ENCODE measurements at places on chromosomes 5 and 9. TPM values are rescaled to one million over a fixed set of nuclear protein-coding genes. Genes with fewer than 3 reads are reported as not detected.

The FGF1 gene
- total RNA-seq: 0.11 TPM

The PPP3R2 gene
- total RNA-seq: not detected

The CDO1 gene
- total RNA-seq: 25.4 TPM

The CARTPT gene
- not detected for total RNA-seq

The FAM170A gene
- not detected for total RNA-seq

The CD14 gene
- total RNA-seq: 0.48 TPM

- H3K27ac ChIP-seq: no peak overlapping the region
- no peak for DNase-seq
- H3K36me3 ChIP-seq: peaks cover 31% of the 10 kb centered on the region
- H3K27me3 ChIP-seq: no peaks in the 10 kb centered on the region
- H3K4me3 ChIP-seq: no peak overlapping the region
These were observed 14.5 kb downstream of the ANP32B start for GRCh38 chr9:97997330-97998276.

DNA sequence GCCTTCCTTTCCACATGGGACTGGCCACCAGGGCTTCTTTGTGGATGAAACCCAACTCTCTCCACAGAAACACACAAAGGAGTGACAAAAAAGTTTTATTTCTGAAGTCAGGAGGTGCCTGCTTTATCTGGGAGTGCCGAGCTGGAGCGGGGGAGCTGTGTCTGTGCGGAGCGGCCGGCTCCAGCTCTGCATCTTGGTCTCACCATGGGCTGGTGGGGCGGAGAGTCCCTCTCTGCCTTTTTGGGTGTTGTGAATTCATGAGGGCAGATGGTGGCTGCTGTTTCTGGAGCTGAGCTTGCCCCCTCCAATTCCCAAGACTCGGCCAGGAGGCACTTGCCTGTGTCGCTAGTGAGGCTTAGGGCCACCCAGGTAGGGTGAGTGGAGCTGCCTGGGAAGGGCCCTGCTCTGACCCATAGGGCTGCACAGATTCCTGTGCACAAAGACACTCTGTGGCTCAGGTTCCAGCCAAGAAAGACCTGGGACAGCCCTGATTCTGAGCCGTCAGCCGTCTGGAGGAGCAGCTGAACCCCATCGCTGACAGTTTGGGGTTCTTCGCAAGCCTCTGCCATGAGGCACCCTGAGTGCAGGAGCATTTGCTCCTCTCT, 1.4 kb downstream of the DBH start:
- H3K27ac ChIP-seq: no peak overlapping the region
- DNase-seq: no peak

- no peaks in the 10 kb centered on the region for H3K4me1 ChIP-seq
- H3K27me3 ChIP-seq: no peaks in the 10 kb centered on the region
- H3K27ac ChIP-seq: no peak overlapping the region
- no peak for DNase-seq
- H3K4me3 ChIP-seq: no peak overlapping the region
- no peaks in the 10 kb centered on the region for H3K36me3 ChIP-seq
These were observed 159.1 kb downstream of the PAX5 start for GRCh38 chr9:36874921-36875320.

- H3K4me1 ChIP-seq: no peaks in the 10 kb centered on the region
- DNase-seq: no peak
- no peaks in the 10 kb centered on the region for H3K36me3 ChIP-seq
- no peak overlapping the region for H3K27ac ChIP-seq
These were observed 119.5 kb upstream of the PLCXD3 start for GRCh38 chr5:41629897-41630296.

GRCh38 chr9:37542488-37542887, 33.7 kb downstream of the FBXO10 start:
- no peaks in the 10 kb centered on the region for H3K27me3 ChIP-seq
- DNase-seq: no peak
- H3K27ac ChIP-seq: no peak overlapping the region
- H3K4me3 ChIP-seq: no peak overlapping the region

- H3K27me3 ChIP-seq: no peaks in the 10 kb centered on the region
- no peak overlapping the region for H3K4me3 ChIP-seq
- no peak for DNase-seq
- H3K27ac ChIP-seq: no peak overlapping the region
- no peaks in the 10 kb centered on the region for H3K4me1 ChIP-seq
These were observed 91.7 kb upstream of the SHB start for GRCh38 chr9:38160613-38161215.

DNA sequence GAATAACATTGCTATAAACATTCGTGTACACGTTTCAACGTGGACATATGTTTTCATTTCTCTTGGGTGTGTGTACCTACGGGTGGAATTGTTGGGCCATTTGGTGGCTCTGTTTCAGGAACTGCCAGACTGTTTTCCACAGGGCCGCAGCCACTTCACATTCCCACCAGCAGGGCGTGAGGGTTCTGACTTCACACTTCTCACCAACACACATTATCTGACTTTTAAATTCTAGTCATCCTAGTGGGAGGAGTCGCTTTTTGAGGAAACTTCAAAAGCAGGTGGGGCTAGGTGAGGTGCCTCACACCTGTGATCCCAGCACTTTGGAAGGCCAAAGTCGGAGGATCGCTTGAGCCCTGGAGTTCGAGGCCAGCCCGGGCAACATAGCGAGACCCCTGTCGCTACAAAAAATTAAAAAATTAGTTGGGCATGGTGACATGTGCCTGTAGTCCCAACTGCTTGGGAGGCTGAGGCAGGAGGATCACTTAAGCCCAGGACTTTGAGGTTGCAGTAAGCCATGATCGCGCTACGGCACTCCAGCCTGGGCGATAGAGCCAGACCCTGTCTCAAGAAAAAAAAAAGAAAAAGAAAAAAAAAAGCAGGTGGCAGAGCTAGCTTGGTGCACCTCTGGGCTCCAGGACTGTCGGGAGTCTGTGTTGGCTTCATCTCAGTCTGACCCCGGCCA, 28.5 kb downstream of the TSPAN17 start:
- no peak overlapping the region for H3K4me3 ChIP-seq
- H3K27ac ChIP-seq: no peak overlapping the region
- H3K27me3 ChIP-seq: peaks cover 18% of the 10 kb centered on the region
- H3K4me1 ChIP-seq: peaks cover 5% of the 10 kb centered on the region

DNA sequence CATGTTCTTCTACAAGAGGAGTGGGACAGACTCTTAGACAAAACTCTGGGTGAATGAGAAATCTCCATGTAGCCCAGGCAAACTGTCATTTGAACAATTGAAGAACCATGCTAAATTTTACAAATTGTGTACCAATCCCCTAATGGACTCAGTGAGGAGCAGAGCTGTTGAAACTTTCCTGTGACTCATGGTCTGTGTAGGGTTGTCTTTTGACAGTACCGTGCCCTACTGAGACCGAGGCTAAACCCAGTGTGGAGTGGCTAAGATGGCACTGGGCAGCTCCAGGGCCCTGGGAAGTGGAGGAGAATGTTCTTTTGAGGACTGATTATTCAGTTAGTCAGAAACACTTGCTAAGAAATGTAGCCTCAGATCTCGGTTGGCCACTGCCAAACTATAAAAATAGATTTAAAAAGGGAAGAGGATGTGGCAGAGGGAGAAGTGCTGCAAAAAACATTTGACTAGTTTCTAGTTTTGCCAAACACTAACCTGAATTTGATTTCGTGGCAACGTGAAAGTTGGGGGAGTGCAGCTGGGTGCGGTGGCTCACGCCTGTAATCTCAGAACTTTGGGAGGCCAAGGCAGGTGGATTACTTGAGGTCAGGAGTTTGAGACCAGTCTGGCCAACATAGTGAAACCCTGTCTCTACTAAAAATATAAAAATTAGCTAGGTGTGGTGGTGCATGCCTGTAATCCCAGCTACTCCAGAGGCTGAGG, 24.7 kb downstream of the POU4F3 start:
- H3K27me3 ChIP-seq: peaks cover 6% of the 10 kb centered on the region
- no peaks in the 10 kb centered on the region for H3K4me1 ChIP-seq
- H3K27ac ChIP-seq: no peak overlapping the region
- H3K36me3 ChIP-seq: no peaks in the 10 kb centered on the region
- H3K4me3 ChIP-seq: no peak overlapping the region

GRCh38 chr5:111782216-111782615, 25.2 kb upstream of the NREP start:
- no peaks in the 10 kb centered on the region for H3K27me3 ChIP-seq
- H3K36me3 ChIP-seq: no peaks in the 10 kb centered on the region
- no peak overlapping the region for H3K4me3 ChIP-seq
- DNase-seq: no peak
- no peak overlapping the region for H3K27ac ChIP-seq
- no peaks in the 10 kb centered on the region for H3K4me1 ChIP-seq

GRCh38 chr9:137045294-137046087, 486 bp downstream of the NPDC1 start:
- H3K4me1 ChIP-seq: peaks cover 3% of the 10 kb centered on the region
- no peaks in the 10 kb centered on the region for H3K36me3 ChIP-seq
- peaks cover 17% of the 10 kb centered on the region for H3K27me3 ChIP-seq
- no peak for DNase-seq

GRCh38 chr9:97793067-97793466, 60.0 kb upstream of the FOXE1 start:
- no peaks in the 10 kb centered on the region for H3K4me1 ChIP-seq
- H3K4me3 ChIP-seq: no peak overlapping the region
- H3K27ac ChIP-seq: no peak overlapping the region
- H3K36me3 ChIP-seq: no peaks in the 10 kb centered on the region
- DNase-seq: no peak
- no peaks in the 10 kb centered on the region for H3K27me3 ChIP-seq

- no peak overlapping the region for H3K27ac ChIP-seq
- H3K36me3 ChIP-seq: no peaks in the 10 kb centered on the region
- no peak overlapping the region for H3K4me3 ChIP-seq
- H3K27me3 ChIP-seq: no peaks in the 10 kb centered on the region
These were observed 87.0 kb upstream of the BOD1 start for GRCh38 chr5:173703466-173703865.

DNA sequence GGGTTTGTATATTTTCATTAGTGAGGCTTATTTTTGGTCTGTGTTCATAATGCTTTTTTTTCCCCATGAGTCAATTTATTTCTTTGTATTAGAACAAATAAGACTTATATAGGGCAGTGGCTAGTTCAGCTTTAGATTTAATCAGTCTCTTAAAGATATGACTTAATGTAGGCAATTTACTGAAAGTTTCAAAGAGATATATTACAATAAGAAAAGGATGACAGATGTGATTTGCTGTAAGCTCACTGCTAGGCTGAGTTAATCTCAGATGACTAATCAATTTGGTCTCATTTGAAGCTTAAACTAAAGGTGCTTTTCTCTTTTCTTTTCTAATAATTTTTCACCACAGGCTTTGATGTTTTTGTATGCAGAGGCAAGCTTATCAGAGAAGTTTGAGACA, 291.8 kb upstream of the DAP start:
- no peak overlapping the region for H3K27ac ChIP-seq
- H3K4me1 ChIP-seq: no peaks in the 10 kb centered on the region
- no peaks in the 10 kb centered on the region for H3K36me3 ChIP-seq
- H3K27me3 ChIP-seq: peaks cover 2% of the 10 kb centered on the region
- no peak for DNase-seq

- no peaks in the 10 kb centered on the region for H3K4me1 ChIP-seq
- no peaks in the 10 kb centered on the region for H3K27me3 ChIP-seq
- no peak overlapping the region for H3K27ac ChIP-seq
- no peaks in the 10 kb centered on the region for H3K36me3 ChIP-seq
- H3K4me3 ChIP-seq: no peak overlapping the region
These were observed 103.0 kb downstream of the NPR3 start for GRCh38 chr5:32814141-32814540.

- H3K27ac ChIP-seq: no peak overlapping the region
- no peak for DNase-seq
- H3K4me3 ChIP-seq: no peak overlapping the region
- H3K4me1 ChIP-seq: no peaks in the 10 kb centered on the region
- no peaks in the 10 kb centered on the region for H3K27me3 ChIP-seq
These were observed 198.7 kb upstream of the KLF9 start for GRCh38 chr9:70613024-70613768.

DNA sequence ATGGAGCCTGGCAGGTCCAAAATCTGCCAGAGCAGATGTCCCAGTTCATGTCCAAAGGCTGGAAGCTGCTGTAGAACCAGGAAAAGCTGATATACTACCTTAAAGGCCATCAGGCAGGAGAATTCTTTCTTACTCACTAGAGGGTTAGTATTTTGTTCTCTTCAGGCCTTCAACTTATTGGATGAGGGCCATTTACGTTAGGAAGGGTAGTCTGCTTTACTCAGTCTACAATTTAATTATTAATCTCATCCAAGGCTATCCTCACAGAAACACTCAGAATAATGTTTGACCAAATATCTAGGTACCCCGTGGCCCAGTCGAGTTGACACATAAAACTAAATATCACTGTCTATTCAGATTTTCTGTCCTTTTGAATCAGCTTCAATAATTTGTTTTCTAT, 437.4 kb downstream of the TLE4 start:
- no peak overlapping the region for H3K27ac ChIP-seq
- H3K4me3 ChIP-seq: no peak overlapping the region
- no peaks in the 10 kb centered on the region for H3K36me3 ChIP-seq
- H3K4me1 ChIP-seq: no peaks in the 10 kb centered on the region
- DNase-seq: no peak

DNA sequence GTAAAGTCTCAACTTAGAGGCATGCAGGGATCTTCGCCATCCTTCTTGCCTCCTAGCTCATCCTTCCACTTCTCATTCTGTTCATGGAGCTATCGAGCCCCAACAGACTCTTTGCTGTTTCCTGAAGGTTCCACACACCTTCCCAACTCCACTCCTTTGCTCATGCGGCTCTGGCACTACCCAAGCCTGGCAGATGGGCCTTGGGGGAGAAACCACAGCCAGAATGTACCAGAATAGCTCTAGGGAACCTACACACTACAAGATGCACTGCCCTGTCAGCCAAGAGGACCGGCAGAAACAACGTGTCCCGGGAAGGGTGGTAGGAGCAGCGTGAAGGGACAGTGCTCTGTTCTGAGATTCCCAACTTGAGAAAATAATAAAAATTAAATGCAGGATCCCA, 178.9 kb downstream of the GABBR2 start:
- H3K4me1 ChIP-seq: no peaks in the 10 kb centered on the region
- H3K36me3 ChIP-seq: no peaks in the 10 kb centered on the region
- no peaks in the 10 kb centered on the region for H3K27me3 ChIP-seq
- DNase-seq: no peak

DNA sequence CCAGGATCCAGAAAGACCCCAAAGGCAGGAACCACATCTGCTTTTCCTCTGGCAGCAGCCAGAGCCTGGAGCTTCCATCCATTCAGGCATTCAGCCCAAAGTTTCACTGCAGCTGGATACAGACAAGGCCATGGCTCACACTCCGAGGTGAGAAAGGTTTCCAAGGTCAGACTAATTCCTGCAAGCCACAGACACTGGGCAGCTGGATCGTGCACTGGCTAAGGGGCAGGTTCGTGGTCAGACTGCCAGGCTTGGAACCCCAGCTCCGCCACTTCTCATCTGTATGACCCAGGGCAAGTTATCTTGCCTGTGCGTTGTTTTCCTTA, 36.9 kb downstream of the SPOCK1 start:
- no peak overlapping the region for H3K27ac ChIP-seq
- no peaks in the 10 kb centered on the region for H3K27me3 ChIP-seq
- no peak for DNase-seq
- no peaks in the 10 kb centered on the region for H3K4me1 ChIP-seq
- no peak overlapping the region for H3K4me3 ChIP-seq

DNA sequence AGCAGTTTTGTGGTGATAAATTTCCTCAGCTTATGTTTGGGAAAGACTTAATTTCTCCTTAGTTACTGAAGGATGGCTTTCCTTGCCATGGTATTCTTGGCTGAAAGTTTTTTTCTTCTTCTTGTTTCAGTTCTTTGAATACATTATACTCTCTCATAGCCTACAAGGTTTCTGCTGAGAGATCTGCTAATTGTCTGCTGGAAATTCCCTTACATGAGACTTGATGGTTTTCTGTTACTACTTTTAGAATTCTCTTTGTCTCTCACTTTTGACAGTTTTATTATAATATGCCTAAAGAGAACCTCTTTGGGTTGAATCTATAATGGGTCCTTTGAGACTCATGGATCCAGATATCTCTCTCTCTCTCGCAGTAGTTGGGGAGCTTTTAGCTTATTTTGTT, 693.6 kb downstream of the PRELID2 start:
- H3K4me1 ChIP-seq: no peaks in the 10 kb centered on the region
- no peaks in the 10 kb centered on the region for H3K36me3 ChIP-seq
- no peaks in the 10 kb centered on the region for H3K27me3 ChIP-seq

Data from H1 (cell line).